CD14-positive monocyte (primary cell): ENCODE measurements at places on chromosomes 12 and 14. TPM values are rescaled to one million over a fixed set of nuclear protein-coding genes. Genes with fewer than 3 reads are reported as not detected.

RERGL gene
- polyA plus RNA-seq = not detected in 2 replicates

TMEM233 gene
- polyA plus RNA-seq = not detected in 2 replicates

OR6C74 gene
- not detected in 2 replicates for polyA plus RNA-seq

ALX1 gene
- not detected for polyA plus RNA-seq

UNC79 gene
- polyA plus RNA-seq = 0.02 TPM

TOGARAM1 gene
- 2.6 TPM for polyA plus RNA-seq

KRT8 gene
- polyA plus RNA-seq = 0.16 and 0.23 TPM in 2 replicates

KRT83 gene
- not detected for polyA plus RNA-seq

CIROP gene
- not detected in 2 replicates for polyA plus RNA-seq

DNA sequence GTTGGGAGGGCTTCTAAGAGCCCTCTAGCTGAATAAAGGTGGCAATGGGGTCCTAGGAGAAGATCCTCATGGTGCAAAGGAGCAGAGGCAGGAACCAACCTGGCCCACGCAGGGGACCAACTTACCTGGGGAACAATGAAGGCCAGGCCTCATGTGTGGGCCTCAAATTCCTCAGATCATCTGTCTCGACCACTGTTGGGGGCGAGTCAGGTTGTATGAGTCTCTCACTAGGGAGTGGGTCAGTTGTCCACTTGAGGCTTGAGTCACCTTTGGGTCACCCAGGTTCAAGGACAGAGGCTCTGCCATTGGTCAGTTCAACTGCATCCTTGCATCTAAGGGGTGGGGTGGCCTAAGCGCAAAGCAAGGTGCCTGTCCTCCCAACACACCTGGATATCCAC, 43.7 kb upstream of the BDKRB2 start:
- DNase-seq = no peak

GRCh38 chr12:45762185-45763110, 32.9 kb downstream of the ARID2 start:
- no peak for DNase-seq

DNA sequence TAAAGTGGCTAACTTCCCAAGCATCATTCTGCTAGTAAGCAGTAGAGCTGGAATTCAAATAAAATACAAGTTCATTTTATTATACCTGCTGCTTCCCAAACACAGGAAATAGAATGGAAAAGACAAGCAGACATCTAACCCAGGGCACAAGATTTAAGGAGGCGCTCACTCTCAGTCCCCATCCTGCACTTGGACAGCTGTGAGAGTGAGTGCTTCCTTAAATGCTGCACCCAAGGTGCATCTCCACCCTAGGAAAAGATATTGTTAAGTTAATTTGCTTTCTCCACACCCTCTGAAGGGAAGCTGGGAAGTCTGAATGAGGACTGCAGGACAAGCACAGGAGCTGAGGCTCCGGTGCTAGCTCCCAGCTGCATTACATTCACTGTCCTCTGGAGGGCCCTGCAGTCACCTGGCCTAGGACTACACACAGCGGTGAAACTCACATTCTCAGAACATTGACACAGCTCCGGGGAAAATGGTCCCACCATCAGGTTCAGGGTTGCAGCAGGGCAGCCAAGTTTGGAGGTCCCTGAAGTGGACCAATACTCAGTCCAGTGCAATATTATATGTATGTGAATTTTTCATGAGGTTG, 14.2 kb downstream of the HEBP1 start:
- peak; percentile 32 for DNase-seq

DNA sequence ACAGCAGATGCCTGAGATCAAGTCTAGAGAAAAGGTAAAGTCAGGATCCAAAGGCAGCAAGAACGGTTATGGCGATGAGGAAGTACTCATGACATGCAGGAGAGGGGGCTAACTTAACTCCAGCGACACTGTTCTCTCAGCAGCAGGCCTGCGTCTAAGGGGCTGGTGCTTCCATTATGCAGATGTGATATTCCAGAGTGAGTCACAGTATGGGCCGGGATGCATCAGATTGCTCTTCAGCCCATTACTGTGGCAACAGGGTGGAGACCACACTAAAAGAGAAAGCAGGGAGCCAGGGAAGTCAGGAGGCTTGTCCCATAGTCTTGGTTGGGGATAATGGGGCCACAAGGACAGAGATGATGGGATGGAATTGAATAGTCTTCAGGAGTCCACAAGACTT, 151.8 kb upstream of the NTF3 start:
- no peak for DNase-seq

DNA sequence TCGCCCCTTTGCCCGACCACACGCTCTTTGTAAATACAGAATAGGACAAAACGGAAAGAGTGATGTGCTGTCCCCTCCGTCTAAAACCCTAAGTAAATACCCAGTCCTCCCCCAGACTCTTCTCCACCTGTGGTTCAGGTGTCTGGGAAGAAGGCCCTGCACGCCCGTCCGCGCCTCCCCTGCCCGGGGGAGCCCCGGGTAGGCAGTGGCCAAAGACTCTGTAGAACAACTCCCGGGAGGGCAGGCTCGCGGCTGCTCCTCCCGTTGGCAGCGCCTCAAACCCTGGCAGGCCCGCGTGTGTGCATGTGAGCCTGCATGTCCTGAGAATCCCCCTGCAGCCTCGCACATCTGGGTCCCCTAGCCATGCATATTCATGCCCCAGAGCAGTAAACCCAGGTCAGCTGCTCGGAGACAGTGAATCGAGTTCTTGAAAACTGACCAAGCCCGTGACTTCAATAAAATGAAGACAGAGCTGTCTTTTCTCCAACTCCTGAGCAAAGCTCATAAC, 165.8 kb downstream of the MON2 start:
- no peak for DNase-seq

DNA sequence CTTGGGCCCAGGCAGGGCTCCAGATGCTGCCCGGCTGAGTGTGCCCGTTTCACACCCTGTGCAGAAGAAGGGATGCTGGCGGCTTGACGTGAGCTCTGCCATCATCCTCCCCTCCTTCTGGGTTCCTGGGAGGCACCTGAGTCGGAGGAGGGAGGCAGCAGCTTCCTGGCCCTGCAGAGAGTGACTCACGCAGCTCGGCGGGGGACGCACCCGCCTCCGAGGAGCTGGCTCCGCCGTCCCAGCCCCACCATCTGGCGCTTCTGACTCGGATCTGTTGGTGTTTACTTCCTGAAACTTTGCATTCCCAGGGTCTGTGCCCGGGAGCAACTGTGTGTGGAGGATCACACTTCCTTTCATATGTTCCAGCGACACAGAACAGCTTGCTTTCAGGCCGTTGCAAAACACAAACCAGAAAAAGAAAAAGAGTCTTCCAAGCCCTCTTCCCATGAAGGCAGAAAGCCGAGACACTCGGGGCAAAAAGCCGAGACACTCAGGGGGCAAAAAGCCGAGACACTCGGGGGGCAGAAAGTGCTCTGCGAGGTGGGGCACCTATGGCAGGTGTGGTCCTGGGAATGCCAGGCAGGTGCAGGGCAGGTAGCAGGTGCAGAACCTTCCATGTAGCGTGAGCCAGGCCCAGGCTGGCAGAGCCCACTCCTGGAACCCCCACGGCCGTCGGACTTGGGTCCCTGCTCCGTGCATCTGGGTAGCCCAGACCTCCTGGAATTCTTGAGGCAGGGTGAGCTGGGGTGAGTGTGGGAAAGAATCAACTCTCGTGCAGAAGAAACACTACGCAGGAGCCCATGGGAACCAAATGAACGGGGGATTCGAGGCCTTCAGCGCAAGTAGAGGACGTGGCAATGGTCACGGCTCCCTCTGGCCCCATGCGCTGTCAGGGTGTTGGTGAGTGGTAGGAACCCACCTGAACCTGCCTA, 27.6 kb upstream of the GALNT9 start:
- DNase-seq = no peak

DNA sequence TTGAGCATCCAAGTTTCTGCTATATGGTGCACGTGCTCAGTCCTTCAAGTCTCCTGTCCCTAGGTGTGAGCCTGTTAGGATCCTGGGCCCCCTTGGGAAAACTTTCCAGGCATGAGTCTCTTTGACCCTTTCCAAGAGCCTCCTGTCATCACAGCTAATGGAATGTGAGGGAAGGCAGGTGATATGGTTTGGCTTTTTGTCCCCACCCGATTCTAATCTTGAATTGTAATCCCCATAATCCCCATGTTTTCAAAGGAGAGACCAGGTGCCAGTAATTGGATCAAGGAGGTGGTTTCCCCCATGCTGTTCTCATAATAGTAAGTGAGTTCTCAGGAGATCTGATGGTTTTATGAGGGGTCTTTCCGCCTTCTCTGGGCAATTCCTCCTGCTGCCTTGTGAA, 265.5 kb downstream of the ATP23 start:
- DNase-seq = no peak

DNA sequence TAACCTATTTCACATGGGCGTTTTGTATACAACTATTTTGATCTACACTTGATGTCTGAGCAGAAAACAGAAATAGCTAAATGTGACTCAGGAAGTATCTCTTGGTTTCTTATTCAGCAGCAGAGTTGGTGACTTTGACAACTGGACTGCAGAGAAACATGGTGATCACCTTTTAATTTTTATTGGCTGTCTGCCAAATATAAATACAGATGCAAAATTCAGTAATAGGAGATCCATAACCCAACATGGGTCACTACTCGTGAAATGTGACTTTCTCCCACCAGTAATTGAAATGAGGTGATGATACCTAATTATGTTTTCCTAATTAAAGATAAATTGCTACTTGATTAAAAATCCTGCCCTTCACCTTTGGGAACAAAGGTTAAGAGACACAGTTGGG, 487.1 kb downstream of the NELL2 start:
- no peak for DNase-seq

DNA sequence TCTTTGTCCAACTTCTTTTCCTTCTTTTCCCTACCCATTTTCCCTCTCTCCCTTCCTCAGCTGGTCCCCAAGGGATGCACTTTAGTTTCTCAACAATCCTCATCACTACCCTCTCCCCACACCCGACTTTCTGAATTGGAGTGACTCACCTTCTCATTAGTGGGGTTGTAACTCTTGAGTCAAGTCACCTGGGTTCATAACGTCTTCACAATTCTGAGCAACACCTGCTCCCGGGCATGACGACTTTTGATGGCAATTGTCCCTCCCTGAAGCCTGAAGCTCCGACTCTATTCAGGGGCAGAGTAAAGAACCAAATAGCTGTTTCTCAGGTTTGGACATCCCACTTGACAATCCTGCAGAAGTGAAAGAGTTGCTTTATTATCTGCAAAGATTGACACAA, 82.7 kb upstream of the OTX2 start:
- DNase-seq = no peak

- no peak for DNase-seq
Measured at GRCh38 chr12:28177905-28178304, 12.4 kb upstream of the CCDC91 start.

DNA sequence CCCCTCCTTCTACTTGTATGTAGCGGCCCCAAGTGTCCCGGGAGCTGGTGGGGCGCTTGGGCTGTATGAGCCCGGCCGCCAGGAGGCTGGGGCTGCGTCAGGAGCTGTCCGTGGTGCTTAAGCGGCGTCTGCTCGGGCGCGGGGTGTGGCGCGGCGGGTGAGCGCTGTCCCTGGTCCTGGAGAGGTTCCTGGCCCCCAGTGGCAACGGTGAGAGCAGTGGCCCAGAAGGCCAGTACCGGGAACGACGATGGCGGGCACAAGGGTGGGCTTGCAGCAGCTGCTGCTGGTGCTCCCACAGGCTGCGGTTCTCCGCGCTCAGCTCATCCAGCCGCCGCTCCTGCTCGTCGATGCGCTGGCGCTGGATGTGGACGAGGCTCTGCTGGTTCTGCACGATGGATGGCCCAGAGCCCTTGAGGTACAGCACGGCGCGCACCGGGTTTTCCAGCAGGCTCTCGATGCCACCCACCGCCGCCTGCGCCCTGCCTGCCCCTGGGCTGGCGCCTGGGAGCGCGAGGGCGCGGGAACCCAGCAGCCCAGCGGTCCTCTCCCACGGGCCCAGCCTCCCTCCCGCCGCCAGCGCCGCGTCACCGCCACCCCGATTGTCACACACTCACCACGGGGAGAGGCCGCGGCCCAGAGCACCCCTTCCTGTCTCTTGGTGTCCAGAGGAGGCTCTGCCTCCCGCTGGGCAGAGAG, 41.9 kb upstream of the FKBP4 start:
- peak; percentile 41 for DNase-seq
